Activated CD4-positive, alpha-beta T cell treated with anti-CD3 and anti-CD28 coated beads, Interleukin-2, amount 10 ng/mL, durations not matched to agents 24 days and 14 days (primary cell): ENCODE measurements at places on chromosomes 3 and 15.

DNA sequence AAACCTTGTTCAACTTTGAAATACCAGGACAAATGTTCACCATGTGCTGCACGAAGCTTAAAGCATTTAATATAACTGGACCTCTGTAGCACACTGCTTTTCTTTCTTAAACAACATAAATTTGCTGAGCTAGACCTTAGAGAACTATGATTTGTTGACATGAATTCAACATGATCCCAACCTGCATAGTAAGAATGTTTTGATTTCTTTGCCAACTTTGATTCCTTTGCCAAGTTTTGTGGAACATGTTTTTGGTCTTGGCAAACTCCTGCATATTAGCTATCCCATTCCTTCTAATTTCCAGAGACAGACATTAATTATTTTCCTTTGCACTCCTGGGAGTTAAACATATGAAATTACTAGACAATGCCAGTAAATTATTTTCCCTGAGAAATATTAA lies 197.2 kb upstream of the RBMS3 start:
- no peak for DNase-seq

DNA sequence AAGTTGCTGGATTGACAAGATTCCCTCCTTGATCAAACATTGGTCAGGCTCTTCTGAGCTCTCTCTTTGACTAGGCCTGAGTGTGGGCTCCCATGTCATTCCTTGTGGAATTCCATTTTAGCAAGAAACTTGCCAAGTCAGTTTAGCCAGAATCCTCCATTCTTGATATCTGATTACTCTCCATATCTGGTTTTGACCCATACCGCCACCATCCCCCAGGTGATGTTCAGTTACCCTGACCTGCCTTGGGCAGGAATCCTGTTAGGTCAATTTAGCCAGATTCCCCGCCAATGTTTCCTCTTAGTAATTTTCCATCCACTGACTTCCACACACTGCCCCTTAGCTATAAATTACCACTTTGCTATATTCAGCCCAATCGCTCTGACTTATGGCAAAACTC lies 1.0 kb upstream of the PCCB start:
- peak; percentile 57 for DNase-seq

GRCh38 chr3:49497606-49498005 lies 27.5 kb downstream of the DAG1 start:
- no peak for DNase-seq

DNA sequence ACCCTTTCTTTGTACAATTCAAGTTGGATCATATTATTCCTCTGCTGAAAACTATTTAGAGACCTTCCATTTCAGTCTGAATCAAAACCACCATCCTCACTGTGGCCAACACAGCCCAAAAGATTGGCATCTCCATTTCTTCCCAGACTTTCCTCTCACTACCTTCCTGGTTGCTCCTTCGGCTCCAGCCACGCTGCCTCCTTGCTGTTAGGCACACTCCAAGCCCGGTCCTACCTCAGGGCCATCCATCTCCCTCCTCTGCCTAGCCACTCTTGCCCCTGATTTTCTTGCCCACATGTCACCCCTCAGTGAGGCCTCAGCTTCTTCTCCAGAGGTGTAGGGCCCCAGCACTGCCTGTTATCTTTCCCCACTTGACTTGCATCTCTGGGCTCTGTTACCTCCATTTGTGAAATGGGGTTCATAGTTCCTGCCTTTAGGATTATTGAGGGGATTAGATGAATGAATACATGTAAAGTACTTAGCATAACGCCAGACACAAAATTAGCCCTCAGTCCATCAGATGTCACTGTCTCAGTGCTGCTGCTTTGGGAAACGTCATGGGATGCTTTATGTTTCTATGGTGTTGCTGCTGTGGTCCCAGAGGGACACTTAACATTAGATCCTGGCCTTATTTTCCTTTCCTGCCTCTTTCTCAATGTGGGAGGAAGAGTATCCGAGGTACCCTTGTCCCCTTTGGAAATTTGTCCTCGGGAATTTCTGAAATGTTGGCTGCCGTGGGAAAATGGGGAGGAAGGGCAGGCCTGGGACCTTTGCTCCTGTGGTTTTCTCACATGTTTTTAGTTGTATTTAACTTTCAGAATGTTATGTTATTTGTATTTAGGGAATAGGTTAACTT lies 31.3 kb downstream of the SNRK start:
- no peak for DNase-seq

- peak; percentile 18 for DNase-seq
Measured at GRCh38 chr3:110711851-110712516, 359.6 kb upstream of the NECTIN3 start.

GRCh38 chr15:101100593-101101442 lies 151.0 kb downstream of the CHSY1 start:
- DNase-seq: no peak

DNA sequence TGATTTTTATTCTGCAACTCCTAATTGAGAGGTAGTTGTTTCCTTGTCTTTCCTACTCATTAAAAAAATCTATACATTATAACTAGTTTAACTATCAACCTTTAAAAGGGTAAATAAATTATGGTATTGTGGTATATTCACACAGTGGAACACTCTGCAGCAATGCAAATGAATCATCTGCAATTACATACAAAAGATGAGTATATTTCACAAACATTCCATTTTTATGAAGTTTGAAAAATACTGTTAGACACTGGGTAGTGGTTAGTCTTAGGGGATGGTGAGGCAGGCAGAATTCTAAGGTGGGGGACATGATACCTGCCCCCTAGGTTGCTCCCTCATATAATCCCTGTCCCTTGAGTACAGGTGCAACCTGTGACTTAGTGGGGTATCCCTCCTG lies 44.0 kb upstream of the MAGI1 start:
- no peak for DNase-seq

DNA sequence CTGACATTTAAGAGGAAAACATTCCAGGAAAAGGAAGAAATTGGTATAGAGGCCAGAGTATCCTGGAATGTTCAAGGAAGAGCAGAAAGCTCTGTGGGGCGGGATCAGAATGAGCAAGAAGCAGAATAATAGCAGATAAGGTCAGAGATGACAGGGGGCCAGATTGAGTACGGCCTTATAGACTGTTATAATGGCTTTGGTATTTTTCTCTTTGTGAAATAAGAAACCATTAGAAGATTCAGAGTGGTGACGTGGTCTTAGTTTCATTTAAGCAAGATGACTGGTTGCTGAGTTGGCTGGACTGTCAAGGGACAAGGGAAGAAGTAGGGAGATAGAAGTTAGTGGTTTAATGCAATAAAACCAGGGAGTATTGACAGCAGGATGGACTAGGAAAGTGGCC lies 218.3 kb upstream of the SOX2 start:
- DNase-seq: no peak

GRCh38 chr3:20682573-20682972 lies 496.6 kb upstream of the SGO1 start:
- no peak for DNase-seq

- no peak for DNase-seq
Measured at GRCh38 chr15:54820811-54821210, 375.9 kb downstream of the RSL24D1 start.

GRCh38 chr3:171404376-171404967 lies 55.7 kb downstream of the TNIK start:
- DNase-seq: no peak

- no peak for DNase-seq
Measured at GRCh38 chr3:95319921-95320494, 1257.1 kb downstream of the NSUN3 start.

- no peak for DNase-seq
Measured at GRCh38 chr15:101476756-101477155, 12.8 kb downstream of the PCSK6 start.

GRCh38 chr15:71254491-71254890 lies 139.2 kb downstream of the THSD4 start:
- DNase-seq: no peak

- no peak for DNase-seq
Measured at GRCh38 chr3:36957063-36957462, 12.2 kb upstream of the TRANK1 start.

- peak; percentile 73 for DNase-seq
Measured at GRCh38 chr3:4584456-4585249, 91.5 kb downstream of the ITPR1 start.

- DNase-seq: no peak
Measured at GRCh38 chr15:74390647-74391288, 23.3 kb upstream of the CYP11A1 start.

GRCh38 chr15:37100966-37101215 lies 542 bp upstream of the MEIS2 start:
- DNase-seq: peak; percentile 61

GRCh38 chr3:138950006-138950644 lies 3.1 kb downstream of the FOXL2NB start:
- peak; percentile 78 for DNase-seq

DNA sequence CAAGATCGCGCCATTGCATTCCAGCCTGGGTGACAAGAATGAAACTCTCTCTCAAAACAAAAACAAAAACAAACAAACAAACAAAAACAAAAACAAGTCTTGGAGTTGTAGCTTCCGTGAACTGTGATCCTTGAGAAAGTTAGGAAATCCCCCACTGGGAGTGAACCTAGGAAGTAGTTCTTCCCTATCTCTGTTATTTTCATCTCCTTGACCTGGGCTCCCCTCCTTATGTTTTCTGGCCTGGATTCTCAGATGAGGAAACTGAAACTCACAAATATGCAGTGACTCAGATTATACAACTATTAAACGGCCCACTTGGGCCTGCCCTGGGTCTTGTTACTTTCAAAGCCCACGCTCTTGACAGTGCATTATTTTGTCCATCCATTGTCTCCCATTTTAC lies 29.7 kb downstream of the SAXO2 start:
- no peak for DNase-seq
